Endothelial cell (in vitro differentiated cells): ENCODE measurements at places on chromosomes 5 and 9.

GRCh38 chr5:158701406-158702177 is 398.1 kb downstream of the EBF1 start:
- DNase-seq: no peak

DNA sequence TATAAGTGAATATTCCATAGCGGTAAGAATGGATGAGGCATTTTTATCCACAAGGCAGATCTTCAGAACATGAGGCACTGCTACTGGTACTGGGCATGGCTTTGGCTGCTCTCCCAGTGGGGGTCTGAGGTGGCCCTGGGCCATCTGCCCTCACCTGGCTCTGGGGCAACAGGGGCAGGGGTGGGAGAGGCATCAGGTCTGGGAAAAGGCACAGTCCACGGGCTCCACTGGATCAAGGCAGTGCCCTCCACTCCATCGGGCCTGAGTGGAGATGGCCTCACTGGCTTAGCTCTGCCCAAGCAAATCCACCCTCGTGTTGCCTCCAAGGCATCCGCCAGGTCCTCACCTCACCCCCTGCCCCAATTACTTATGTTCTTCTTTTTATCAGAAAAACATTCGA is 10.9 kb upstream of the NKD2 start:
- no peak for DNase-seq

- DNase-seq: no peak
These were observed 22.8 kb downstream of the C9orf57 start for GRCh38 chr9:72037571-72037970.

DNA sequence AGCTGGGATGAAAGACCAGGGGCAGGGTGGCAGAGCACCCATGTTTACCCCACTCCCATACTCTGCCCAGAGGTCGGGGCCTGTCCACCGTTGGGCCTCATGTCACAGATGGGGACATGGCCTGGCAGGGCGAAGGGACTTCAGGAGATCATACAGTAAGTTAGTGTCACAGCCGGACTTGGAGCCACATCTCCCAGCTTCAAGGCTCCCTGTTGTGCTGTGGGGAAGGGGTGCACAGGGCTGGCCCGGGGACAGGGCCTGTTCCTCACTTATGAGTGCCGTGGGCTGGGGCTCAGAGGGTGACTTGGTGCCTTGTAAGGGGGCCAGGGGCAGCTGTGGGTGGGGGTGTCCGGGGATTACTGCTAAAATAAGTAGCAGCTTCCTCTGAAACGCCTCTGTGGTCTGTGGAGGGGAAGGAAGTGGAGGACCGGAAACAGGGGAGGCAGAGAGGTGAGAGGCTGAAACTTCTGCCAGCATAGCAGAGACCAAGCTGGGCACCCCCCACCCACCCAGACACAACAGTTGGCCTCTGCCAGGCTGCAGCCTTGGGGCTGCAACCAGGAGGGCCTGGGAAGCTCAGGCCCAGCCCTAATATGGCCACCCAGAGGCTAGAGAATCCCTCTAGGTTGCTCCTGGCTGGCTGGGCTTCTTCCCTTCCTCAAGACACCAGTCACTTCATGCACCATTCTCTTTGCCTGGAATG is 41.1 kb upstream of the NEK6 start:
- no peak for DNase-seq

- DNase-seq: no peak
These were observed 1174.2 kb upstream of the C9orf72 start for GRCh38 chr9:28747351-28747985.

GRCh38 chr5:172758077-172758833 is 12.7 kb downstream of the DUSP1 start:
- DNase-seq: no peak

- DNase-seq: no peak
These were observed 106.7 kb downstream of the PCSK5 start for GRCh38 chr9:75997206-75997605.

GRCh38 chr5:81363093-81363871 is 30.7 kb downstream of the ACOT12 start:
- DNase-seq: no peak
